ENCODE measurements at places on chromosomes 3 and 15.

- DNase-seq = no peak
Observed at GRCh38 chr15:25247407-25248038, 191.3 kb downstream of the UBE3A start.

DNA sequence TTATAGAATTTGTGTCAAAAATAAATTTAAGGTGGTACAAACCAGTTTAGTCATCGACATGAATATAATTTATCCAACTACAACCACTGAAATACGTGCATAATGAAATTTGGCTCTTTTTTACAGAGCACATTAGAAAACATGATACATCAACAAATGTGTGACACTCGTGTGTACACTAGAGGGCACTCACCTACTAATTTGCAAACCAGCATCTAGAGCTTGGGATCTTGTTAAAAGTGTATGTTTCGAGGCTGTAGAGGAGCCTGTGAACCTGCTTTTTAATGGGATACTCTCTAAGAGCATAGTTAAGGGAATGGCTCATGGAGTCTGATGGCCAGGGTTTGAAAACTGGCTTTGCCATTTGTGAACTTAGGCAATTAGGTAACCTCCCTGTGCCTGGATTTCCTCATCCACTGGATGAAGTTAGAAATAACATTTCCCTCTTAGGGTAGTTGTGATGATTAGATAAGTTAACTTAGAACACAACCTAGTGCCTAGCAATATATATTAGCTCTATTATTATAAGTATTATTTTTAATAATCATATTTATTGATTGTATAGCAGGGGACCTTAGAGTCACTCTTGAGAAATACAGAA, 8.8 kb upstream of the CPOX start:
- no peak for DNase-seq

GRCh38 chr3:119676771-119677640, at the start of gene COX17:
Gene COX17, minus strand, starts transcription at chr3:119677406. Its CDS starts 96 bp downstream, at chr3:119677310.
- peak; percentile 92 for DNase-seq

GRCh38 chr3:40938591-40938990, 260.7 kb upstream of the CTNNB1 start:
- DNase-seq = no peak

- DNase-seq = no peak
Observed at GRCh38 chr15:44550256-44550655, 13.3 kb downstream of the EIF3J start.

- DNase-seq = no peak
Observed at GRCh38 chr15:67127965-67128364, 62.6 kb downstream of the SMAD3 start.

DNA sequence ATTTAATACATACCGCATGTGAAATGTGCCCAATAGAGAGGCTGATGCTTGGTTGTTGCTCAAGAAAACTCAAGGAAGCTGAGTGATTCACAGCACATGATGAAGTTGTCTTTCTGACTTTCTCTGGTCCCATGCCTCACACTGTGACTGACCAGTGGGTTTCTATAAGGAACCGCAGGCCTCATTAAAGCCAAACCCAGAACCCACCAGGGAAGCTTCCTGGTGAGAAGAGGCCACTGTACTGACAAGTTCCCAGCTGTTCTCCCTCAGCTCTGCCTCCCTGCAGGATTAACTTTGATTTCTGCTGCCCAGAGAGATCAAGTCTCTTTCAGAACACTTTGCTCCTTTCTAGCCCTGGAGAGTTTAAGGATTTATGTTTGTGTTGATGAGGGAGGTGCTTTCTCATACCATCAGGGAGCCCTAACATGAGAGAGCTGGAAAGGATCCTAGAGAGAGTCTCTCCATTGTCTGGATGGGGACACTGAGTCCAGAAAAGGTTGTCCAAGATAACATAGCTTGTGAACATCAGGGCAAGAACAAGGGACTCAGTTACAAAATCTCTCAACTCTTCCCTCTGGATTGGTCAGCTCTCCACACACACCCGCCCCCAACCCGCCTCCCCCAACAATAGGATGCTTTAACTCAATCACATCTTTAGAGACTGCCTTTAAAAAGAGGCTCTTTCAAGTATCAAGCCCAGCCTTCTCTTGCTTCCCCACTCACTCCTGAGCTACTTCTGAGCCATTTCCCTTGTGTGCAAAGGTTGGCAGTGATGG, 303.2 kb upstream of the TLE3 start:
- DNase-seq = no peak

DNA sequence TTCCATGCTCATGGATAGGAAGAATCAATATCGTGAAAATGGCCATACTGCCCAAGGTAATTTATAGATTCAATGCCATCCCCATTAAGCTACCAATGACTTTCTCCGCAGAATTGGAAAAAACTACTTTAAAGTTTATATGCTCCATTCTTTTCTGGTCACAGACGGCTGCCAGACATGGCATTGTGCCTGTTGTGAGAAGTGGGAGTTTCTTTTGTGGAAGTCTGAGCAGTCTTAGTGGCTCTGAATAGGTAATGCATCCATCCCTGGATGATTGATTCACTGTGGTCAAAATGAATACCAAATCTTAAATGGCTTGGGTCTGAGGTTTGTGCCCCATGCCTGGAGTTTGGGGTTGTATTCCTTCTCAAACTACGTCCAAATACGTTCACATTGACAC, 274.5 kb upstream of the AZI2 start:
- no peak for DNase-seq

DNA sequence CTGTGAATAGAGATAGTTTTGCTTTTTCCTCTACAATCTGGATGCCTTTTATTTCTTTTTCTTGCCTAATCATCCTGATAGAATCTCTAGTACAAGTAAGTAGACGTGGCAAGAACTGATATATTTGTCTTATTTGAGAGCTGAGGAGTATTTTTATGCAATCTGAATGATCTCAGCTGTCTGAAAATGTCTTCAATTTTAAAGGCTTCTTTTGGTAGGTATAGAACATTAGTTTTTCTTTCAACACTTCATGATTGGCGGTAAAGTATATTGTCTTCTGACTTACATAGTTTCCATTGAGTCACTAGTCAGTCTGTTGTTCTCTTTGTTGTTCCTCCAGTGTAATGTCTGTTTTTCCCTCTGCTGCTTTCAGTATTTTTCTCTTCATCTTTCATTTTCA, 31.3 kb downstream of the MGA start:
- no peak for DNase-seq
